ENCODE measurements at places on chromosomes 5 and 9.

- no peak for DNase-seq
Observed at GRCh38 chr9:130970052-130970451, 31.0 kb upstream of the FIBCD1 start.

DNA sequence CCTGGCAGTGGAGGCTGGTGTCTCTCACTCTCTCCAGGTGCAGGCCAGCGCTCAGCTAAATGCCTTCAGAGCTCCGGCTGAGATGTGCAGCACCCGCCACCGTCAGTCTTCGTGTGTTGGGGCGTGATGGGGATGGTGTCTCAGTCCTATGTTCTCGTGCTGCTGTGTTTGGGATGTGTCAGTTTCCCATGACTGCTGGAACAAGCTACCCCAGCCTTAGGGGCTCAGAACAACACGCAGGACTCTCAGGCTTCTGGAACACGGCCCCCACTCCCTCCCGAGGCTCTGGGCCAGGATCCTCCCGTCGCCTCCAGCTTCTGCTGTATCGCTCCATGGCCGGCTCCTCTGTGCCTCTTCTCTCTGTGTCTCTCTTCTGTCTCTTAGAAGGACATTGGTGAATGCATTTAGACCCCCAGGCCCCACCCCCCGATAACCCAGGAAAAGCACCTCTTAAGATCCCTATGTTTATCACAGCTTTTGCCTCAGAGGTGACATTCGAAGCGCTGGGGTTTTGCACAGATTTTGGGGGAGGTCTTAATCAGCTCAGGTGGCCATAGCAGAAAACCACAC, 9.6 kb upstream of the CEP72 start:
- no peak for DNase-seq

GRCh38 chr5:175288048-175288621, 155.8 kb downstream of the DRD1 start:
- no peak for DNase-seq

- DNase-seq = no peak
Observed at GRCh38 chr5:39654715-39655114, 229.9 kb upstream of the DAB2 start.

- DNase-seq = no peak
Observed at GRCh38 chr5:125882061-125882460, 541.1 kb upstream of the GRAMD2B start.

GRCh38 chr5:96624596-96624995, 37.6 kb upstream of the CAST start:
- no peak for DNase-seq

DNA sequence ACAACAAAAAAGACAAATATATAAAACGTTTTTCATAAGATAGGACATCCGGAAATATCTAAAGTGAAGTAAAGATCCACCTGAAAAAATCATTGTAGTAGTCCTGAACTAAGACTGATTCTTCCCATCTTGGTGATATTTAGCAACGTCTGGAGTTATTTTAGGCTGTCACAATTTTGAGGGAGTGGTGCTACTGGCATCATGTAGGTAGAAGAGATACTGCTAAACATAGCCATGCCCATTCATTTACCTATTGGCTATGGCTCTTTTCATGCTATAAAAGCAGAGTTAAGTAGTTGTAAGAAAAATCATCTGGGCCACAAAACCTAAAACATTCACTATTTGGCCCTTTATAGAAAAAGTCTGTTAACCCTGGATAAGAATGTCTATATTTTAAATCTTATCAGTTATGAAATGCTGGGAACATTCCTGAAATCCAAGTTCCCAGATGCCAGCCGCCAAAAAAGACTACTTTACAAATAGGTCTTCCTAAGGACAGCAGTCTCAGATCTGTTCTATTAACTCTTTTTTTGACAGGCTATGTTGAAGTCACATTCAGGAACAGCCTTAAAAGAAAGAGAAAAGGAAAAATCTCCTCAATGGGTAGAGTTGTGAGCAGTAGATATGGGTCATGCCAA, 27.0 kb downstream of the RAPGEF6 start:
- no peak for DNase-seq

DNA sequence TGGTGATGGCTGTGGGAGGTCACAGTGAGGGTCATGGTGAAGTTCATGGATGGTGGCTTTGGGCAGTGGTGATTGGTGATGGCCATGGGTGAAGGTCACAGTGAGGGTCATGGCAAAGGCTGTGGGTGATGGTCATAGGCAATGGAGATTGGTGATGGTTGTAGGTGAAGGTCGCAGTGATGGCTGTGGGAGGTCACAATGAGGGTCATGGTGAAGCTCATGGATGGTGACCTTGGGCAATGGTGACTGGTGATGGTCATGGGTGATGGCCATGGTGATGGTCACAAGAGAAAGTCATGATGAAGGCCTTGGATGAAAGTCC, 115.6 kb upstream of the IRX4 start:
- no peak for DNase-seq

- DNase-seq = no peak
Observed at GRCh38 chr5:157574456-157575380, 857 bp downstream of the ADAM19 start.

DNA sequence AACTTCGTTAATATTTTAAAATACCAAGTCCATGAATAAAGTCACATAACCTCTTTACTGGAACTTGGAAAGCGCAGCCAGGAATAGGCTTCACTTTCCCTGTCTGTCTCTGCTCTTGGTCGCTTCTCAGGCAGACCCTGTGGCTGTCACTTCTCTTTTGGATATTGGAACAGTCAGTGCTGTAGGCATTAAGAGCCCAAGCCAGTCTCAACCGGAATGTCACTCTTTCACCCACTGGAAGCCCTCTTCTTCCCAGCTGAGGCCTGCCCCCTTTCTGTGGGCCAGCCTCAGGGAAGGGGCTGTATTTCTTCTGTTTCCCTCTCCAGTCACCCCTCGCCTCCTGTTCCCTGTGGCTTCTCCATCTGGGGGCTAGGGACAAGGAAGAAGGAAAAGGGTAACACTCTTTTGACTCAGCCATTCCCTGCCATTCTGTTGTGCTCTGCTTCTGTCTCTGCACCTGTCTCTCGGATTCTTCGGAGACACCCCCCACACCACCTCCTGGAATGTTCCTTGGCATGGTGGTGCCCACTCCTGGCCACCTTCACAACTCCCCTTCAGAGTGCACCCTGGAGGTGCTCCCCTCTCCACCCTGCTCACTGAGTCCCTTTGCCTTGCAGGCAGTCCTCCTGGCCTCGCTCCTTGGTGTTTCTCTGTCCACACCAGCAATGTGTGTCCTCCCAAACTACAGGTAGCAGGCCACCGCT, 103.4 kb downstream of the TRIO start:
- DNase-seq = no peak

GRCh38 chr5:65103756-65104440, 335.2 kb downstream of the CWC27 start:
- DNase-seq = no peak

DNA sequence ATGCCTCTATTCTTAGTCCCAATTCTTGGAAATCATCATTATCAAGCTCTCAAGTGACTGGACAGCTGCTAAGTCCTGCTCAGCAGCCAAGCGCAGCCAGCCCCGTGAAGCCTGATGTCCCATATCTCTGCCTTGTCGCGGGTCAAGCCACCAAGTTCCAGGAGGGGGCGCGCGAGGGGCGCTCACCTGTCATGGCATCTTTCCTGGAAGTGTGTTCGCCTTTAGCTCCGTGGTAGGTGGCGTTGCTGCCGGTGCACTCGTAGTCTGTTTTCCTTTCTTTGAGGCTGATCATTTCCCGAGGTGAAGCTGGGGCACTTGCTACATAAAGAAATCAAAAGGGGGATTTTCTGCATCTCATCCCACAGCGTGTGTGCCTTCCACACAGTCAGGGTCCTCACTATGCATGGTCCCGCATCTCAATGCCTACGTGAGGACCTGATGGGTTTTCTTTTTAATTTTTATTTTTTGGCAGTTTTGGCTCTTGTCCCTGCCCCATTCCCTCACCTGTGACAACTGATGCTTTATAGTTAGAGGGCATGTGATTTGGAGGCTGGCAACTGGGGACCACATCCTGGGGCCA, 227.0 kb upstream of the DAP start:
- no peak for DNase-seq

- DNase-seq = no peak
Observed at GRCh38 chr9:106846857-106847256, 16.1 kb upstream of the ZNF462 start.

- no peak for DNase-seq
Observed at GRCh38 chr5:2185646-2186471, 303.1 kb upstream of the IRX4 start.

DNA sequence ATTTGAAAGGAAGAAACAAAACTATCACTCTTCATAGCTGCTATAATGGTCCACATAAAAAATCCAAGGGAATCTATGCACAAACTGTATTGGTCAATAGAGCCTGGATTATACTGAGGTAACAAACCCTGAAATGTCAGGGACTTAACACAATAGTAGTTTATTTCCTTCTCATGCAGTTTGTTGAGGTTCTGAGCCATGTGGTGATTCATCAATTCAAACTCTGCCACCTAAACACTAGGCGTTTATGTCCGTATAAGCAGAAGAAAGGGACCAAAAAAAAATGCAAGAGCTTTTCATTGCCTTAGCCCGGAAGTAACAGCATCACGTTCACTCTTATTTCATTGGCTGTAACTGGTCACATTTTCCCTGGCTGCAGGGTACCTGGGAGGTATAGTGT, 464.7 kb downstream of the ZSWIM6 start:
- DNase-seq = no peak

- peak; percentile 87 for DNase-seq
Observed at GRCh38 chr9:84867186-84867585, 197.7 kb downstream of the NTRK2 start.

DNA sequence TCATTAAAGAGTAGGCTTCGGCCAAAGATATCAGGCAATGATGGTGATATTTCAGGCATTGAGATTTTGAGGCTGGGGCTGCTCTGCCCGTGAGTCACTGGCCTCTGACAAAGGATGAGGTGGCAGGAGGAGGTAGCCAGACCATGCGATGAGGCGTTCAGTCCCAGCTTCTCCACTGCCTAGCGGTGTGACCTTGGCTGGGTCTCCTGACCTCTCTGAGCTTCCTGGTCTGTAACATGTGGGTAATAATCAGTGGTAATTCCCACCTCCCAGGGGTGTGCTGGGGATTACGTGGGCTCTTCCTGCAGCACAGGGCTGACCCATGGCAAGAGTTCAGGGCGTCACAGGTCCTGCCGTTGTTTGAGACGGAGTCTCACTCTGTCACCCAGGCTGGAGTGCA, 73.2 kb upstream of the RAPGEF1 start:
- no peak for DNase-seq

DNA sequence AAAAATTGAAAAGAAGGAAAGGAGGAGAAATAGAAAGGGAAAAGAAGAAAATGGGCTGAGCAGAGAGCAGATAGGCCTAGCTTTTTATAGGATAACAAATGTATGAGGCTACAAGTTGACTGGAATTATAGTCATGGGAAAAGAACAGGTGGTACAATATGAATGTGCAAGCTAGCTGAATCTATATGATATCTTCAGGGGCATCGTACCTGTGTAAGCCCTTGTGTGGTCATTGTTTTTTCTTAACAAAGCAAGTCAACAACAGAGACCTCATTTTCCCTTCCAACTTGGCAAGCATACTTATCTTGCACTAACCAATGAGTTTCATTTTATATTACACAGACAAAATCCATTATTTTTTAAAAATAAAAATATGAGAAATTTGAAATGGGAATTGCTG, 259.2 kb downstream of the KCTD16 start:
- DNase-seq = no peak

- no peak for DNase-seq
Observed at GRCh38 chr9:137030006-137030405, 1.9 kb downstream of the FUT7 start.

- DNase-seq = no peak
Observed at GRCh38 chr9:93952784-93953495, 2.2 kb downstream of the BARX1 start.

- no peak for DNase-seq
Observed at GRCh38 chr5:142826741-142827492, 56.7 kb downstream of the ARHGAP26 start.

- no peak for DNase-seq
Observed at GRCh38 chr9:5586391-5586802, 42.5 kb upstream of the RIC1 start.

- DNase-seq = no peak
Observed at GRCh38 chr9:125906144-125906543, 159.0 kb downstream of the PBX3 start.
